ENCODE measurements at places on chromosomes 11 and 22.

DNA sequence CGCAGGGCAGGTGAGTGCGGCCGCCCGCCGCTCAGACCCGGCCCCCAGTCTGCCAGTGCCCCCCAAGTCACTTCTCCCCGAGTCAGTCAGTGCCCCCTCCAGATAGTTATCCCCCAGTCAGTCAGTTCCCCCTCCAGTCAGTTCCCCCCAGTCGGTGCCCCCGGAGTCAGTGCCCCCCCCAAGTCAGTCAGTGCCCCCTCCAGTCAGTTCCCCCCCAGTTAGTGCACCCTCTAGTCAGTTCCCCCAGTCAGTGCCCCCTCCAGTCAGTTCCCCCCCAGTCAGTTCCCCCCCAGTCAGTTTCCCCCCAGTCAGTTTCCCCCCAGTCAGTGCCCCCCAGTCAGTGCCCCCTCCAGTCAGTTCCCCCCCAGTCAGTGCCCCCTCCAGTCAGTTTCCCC is 411 bp downstream of the PPP6R2 start:
- no peak for DNase-seq

- no peak for DNase-seq
Observed at GRCh38 chr11:35304386-35304775, 115.0 kb downstream of the SLC1A2 start.

DNA sequence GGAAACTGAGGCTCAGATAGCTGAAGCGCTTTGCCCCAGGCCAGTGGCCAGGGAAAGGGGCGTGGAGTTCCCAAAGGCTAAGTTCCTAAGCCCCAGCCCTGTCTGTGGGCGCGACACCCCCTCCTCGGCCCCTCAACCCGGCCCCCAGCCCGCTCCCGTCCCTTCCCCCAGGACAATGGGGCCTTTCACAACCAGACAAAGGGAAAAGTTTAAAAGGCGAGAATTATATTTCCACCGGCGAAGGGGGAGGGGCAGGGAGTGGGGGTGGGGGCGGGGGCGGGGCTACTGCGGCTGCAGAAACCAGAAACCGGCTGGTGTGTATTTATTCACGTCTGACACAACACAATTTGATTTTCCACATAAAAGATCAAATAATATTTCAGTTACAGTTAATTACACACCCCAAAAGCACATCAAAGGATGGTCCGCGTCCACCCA is 192.1 kb downstream of the MN1 start:
- no peak for DNase-seq

DNA sequence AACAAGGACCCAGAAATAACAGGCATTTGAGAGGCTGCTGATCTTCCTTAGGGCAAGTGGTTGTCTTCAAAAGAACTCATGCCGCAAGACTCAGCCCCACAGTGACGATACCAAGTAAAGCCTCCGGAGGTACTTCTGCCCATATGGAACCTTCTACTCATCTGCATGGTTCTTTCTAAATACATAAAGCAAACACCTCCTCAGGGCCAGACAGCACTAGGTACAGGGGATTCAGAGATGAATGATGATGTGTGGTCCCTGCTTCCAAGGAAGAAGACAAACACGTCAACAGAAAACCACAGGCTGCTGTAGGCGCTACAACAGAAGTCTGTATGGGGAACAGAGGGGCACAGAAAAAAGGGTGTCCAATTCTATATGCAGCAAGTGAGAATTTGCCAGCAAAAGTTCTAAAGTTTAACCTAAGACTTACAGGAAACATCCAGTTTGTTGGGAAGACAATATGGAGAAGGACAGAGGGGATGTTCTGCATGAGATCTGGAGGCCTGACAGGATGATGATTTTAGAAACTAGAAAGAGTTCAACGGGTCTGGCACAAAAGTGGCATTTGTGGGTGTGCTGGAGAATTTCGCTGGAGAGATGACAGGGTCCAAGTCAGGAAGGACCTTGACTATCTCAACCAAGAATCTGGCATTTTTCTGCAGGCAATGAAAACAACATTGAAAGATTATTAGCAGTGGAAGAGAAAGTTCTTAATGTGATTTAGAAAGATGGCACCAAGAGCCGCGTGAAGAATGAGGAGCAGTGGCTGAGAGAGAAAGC is 23.7 kb downstream of the JAML start:
- DNase-seq = no peak

DNA sequence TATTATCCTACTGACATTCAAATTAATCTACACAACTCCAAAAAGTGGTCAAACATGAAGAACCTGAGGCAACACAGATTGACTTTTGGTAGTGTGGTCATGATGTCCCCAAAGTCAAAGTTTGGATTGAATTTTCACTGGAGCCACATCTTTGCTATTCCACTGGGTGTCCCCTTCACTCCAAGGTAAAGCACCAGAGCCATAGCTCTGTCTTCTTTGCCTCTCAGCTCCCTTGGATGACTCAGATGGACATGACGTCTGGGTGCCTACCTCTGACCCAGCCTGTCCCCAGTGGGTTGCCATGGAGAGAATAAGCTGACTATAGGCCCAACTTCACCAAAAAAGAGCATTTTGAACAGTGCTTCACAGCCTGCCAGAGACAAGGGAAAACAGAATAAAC is 57.4 kb upstream of the ARHGAP42 start:
- no peak for DNase-seq

DNA sequence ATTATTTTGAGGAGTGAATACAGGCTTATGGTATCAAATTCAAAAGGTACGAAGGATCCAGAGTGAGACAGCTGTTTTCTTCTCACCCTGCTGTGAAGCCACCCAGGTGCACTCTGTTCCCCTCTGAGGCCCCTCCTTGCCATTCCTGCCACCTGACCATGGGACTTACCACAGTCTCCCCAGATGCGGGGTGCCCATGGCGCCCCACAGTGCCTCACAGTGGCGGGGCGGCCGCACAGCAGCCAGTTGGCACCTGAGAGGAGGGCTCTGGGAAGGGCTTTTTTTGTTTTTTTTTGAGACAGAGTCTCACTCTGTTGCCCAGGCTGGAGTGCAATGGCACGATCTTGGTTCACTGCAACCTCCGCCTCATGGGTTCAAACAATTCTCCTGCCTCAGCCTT is 151.7 kb downstream of the CEP164 start:
- DNase-seq = no peak

- no peak for DNase-seq
Observed at GRCh38 chr11:87484566-87484965, 446.8 kb downstream of the TMEM135 start.

- no peak for DNase-seq
Observed at GRCh38 chr11:46519351-46519750, 74.5 kb downstream of the AMBRA1 start.

- DNase-seq = no peak
Observed at GRCh38 chr11:71461696-71462095, 8.7 kb downstream of the NADSYN1 start.

DNA sequence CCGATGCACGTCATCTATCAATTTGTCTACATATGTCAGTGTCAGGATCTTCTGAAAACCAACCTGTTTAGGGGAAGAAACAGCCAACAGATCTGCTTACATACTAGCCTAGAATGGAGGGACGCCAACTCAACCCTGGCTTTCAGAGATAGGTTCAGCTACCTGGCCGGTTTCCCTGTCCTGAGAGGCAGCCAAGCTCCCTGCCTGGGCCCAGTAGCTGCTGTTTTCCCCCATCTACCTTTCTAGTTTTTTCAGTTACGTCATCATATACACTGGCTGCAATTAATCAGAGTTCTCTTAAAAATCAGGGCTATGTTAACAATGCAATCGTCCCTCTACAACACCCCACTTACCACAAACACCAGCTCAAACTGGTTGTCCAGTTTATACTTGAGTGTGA is 1.0 kb downstream of the SRPRA start:
- DNase-seq = no peak

DNA sequence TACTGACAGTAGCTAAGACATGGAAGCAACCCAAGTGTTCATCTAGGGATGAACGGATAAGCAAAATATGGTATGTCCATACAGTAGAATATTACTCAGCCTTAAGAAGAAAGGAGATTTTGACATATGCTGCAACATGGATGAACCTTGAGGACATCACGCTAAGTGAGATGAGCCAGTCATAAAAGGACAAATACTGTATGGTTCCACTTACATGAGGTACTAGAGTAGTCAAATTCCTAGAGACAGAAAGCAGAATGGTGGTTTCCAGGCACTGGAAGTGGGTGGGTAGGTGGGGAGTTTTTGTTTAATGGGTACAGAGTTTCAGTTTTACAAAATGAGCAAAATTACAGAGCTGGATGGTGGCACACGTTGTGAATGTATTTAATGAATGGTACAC is 18.1 kb downstream of the CHST1 start:
- no peak for DNase-seq

GRCh38 chr11:12258451-12258850 is 118.9 kb upstream of the PARVA start:
- DNase-seq = no peak

GRCh38 chr22:49883294-49883640 is 29.6 kb downstream of the ZBED4 start:
- no peak for DNase-seq

GRCh38 chr22:18000441-18001039 is 23.8 kb downstream of the MICAL3 start:
- peak; percentile 36 for DNase-seq

- DNase-seq = no peak
Observed at GRCh38 chr11:70326365-70326811, 55.9 kb downstream of the PPFIA1 start.

- no peak for DNase-seq
Observed at GRCh38 chr22:39317775-39318506, 1.5 kb downstream of the RPL3 start.

DNA sequence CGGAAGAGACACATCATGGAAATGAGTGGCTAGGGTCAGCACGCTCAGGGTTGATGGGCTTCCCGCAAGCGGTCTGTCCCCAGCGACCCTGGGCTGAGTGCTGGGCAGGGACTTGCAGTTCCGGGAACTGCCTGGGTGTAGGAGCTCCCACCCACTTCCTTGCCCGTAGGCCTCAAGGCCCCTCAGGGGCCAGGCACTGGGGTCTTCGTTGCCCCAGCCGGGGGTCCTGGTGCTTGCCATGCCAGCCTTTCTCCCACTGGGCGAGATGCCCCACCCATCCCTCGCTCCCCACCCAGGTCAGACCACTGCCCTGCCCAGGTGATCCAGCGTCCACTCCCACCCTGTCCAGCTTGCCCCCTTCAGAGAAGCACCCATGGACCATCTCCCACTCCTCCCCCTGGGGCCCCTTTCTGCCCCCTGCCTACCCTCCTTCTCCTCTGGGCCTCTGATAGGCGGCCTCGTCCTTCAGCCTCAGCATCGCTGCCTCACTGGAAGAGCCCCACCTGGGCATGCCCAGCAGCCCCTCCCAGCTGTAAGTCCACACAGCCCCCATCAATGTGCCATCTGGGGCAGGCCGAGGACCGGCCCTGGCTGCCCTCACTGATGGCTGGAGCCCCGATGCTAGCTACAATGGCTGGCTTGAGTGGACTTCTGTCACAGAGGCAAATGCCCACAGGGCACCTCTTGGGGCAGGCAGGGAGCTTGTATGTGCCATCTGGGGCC is 17.8 kb upstream of the DGCR8 start:
- no peak for DNase-seq

DNA sequence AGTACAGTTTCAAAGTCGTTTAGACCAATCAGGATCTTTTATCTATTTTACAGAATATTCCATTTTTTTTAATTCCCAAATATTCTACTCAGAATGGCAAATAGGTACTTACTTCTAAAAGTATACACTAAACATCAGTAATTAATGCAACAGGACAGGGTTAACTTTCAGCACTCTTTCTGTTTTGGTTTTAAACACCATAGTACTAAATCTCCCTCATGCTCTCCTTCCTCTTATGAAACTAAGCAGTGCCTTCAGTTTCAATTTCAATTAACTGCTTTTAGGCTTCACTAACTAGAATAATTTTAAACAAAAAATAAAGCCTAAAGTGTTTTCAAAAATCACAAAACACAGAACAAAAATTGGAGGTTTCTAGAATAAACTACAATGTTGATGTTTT is 57.9 kb downstream of the NOX4 start:
- no peak for DNase-seq

DNA sequence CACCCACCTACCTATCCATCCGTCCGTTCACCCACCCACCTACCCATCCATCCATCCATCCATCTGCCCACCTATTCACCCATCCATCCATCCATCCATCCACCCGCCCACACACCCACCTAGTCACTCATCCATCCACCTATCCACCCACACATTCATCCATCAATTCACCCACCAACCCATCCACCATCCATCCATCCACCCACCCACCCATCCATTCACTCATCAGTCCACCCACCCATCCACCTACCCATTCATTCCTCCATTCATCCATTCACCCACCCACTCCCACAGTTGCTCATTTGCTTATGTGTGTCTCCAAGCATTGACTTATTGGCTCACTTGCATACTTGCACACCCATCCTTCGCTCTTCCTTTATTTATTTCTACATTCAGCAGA is 50.1 kb downstream of the MYO7A start:
- no peak for DNase-seq

- DNase-seq = peak; percentile 27
Observed at GRCh38 chr22:38707346-38707745, 1.6 kb downstream of the GTPBP1 start.

- DNase-seq = peak; percentile 46
Observed at GRCh38 chr11:13333456-13333957, 55.9 kb downstream of the BMAL1 start.

- peak; percentile 89 for DNase-seq
Observed at GRCh38 chr22:31082606-31083376, 1.7 kb downstream of the SMTN start.

DNA sequence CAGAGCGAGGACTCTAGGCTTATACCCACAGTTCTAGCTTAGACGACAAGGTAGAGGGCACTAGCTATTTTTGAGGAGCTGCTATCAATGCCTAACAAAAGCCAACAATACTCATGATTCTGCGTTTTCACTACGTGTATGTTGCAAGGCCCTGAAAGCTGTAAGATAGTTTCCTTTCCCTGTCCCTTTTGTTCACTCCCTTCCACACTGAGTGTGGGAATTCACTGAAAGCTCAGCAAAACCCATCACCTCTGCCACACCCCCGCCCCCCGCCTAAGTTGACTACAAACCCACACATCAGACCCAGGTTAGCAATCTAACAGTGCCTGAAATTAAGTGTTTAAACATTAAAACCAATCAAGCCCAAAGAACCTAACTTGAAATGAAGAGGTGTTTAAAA is 6.2 kb upstream of the LDLRAD3 start:
- DNase-seq = no peak

GRCh38 chr22:44870021-44870420 is 117.6 kb downstream of the ARHGAP8 start:
- no peak for DNase-seq

GRCh38 chr22:46377525-46378425 is 42.3 kb downstream of the TRMU start:
- peak; percentile 86 for DNase-seq

- no peak for DNase-seq
Observed at GRCh38 chr11:125873881-125874555, 13.4 kb upstream of the HYLS1 start.

All from left colon (tissue), 2 donors.